RWPE1 (cell line): ENCODE measurements at places on chromosomes 7 and 10.

DNA sequence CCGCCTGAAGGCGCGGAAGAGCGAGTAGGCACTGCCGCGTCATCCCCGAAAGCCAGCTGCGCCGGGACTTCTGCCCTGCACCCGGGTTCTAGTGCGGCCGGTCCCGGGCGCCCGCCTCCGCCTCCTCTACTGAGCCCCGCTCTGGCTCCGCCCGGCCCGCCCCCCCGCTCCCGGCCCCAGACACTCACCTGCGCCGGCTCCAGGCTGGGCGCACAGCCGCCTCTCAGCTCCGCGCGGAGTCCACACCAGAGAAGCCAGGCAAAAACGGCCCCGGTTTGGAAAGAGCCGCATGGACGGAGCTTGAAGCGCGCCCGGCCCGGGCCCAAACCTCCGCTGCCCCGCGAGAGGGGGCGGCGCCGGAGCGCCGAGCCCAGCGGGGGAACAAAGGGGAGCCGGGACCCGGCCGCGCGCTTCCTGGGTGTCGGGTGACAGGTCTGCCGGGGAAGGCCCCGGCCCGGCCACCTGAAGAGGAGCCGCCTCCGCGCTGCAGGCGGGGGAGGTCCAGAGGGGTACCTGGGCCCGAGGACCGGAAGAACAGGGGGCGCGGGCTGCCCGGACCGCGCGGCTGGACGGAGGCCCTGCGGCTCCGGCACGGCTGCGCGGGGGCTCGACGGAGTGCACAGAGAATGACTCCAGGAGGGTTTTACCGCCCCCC, 168.2 kb downstream of the NRF1 start:
- DNase-seq: peak; percentile 85

GRCh38 chr7:155880721-155881120, 68.5 kb upstream of the SHH start:
- no peak for DNase-seq

GRCh38 chr10:106023329-106023728, 1141.2 kb downstream of the SORCS1 start:
- no peak for DNase-seq

GRCh38 chr7:34652809-34653208, 5.2 kb upstream of the NPSR1 start:
- DNase-seq: no peak

GRCh38 chr7:927031-927671, 27.3 kb downstream of the ADAP1 start:
- DNase-seq: no peak

GRCh38 chr10:63543576-63543962, 22.4 kb downstream of the REEP3 start:
- DNase-seq: no peak

- DNase-seq: no peak
These were observed 148.0 kb downstream of the TSPAN12 start for GRCh38 chr7:120709972-120710320.

GRCh38 chr7:106721816-106722785, 61.1 kb upstream of the CCDC71L start:
- no peak for DNase-seq

- DNase-seq: no peak
These were observed 8.8 kb downstream of the ACSL5 start for GRCh38 chr10:112382515-112383235.
